Dorsolateral prefrontal cortex (tissue), 122 donors: ENCODE measurements at places on chromosomes 12 and 14. TPM values are rescaled to one million over a fixed set of nuclear protein-coding genes. Genes with fewer than 3 reads are reported as not detected.

- no peak for DNase-seq
These were observed 21.3 kb upstream of the FAM234B start for GRCh38 chr12:13022851-13023271.

DNA sequence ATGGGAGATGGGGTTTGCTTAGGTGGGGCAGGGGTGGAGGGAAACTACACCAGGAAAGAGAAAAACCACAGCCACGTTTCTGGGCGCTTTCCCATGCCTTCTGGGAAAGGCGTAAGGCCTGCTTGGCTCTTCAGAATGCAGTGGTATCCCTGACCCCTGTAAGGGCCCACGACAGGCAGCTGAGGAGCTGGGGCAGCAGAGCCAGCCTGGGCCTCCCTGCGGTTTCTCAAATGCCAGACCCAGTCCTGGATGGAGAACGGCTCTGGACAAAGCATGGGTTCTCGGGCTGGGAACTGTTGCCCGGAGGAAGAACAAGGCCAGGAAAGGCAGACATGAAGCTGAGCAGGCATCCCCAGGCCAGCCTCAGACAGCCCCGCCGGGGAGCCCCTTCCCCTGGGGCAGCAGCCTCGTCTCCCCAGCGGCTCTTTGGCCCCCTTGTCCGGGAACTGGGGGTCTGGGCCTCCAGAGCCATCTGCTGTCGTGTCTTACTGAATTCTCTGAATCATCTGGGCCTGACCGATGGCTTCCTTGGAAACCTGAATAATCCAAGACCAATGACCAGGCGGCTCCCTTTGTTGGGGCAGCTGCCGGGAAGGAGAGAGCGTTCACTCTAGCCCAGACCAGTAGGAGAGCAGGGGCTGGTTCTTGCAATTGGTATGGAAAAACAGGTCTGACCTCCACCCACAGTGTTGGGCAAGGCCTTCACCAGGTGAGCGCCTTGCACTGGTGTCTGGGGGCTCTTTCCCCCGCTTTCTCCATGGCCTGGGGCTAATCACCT lies 64.0 kb upstream of the RIN3 start:
- no peak for DNase-seq

DNA sequence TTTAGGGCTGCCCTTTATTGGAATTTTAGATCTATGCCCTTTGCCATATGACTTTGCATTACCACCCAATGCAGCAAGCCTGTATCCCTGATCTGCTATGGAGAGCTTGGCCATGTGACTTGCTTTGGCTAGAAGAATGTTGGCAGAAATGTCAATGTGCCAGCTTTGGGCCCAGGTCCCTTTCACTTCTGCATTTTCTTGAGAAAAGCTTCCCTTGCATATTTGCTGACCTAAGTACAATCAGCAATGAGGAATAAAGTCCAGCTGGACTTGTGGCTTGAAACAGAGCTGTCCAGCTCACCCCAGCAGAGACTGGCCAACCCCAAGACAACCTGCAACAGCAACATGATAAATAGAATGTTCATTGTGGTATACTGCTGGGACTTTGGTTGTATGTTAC lies 135.9 kb downstream of the PAH start:
- no peak for DNase-seq

DNA sequence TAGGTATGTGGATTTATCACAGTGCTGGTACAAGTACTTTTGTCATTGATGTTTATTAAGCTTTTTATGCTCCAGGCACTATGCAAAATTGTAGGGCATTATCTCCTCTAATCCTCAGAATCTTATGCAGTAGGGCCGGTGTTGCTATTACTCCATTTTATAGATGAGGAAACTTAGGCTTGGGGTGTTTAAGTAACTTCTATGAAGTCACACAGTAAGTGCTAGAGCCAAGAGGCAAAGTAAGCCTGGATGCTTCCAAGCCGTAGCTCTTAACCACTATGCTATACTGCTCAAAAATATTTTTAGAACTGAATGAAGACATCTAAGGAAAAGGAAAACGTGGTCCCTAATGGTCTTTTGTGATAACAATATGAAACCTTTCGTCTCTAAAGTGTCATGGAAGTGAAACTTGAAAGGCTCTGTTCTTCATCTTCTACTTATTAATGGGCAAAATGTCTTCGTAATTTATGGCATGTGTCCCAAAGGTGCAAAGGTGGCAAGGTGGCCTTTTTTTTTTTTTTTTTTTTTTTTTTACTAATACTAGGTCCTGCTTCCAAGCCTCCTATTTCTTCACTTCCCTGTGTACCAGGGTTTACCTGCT lies 85.2 kb downstream of the ETV6 start:
- no peak for DNase-seq

DNA sequence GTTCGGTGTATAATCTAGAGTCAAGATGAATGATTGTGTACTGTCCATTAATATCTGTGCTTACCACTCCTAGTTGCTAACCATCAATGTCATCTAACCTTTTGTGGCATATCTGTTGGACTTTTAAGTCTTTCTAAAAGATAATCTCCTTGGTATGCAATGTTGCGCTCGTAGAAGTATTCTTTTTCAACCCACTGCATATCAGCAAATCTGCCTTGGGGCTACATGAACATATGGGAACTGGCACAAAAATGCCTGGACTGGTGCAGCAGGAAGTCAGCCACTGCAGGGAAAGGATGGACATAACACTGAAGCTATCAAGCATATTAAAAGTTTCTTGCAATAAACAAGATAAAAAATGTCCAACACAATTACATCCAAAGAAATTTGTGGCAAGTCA lies 124.3 kb upstream of the SLC38A4 start:
- DNase-seq: no peak

GRCh38 chr12:12384571-12385340 lies 27.9 kb downstream of the BORCS5 start:
- DNase-seq: peak; percentile 51

GRCh38 chr14:53047307-53048069 lies 96.6 kb upstream of the FERMT2 start:
- DNase-seq: no peak

- DNase-seq: no peak
These were observed 186.6 kb upstream of the EEA1 start for GRCh38 chr12:93115646-93116045.

GRCh38 chr12:56205445-56205844 lies 16.2 kb upstream of the SMARCC2 start:
- DNase-seq: no peak

DNA sequence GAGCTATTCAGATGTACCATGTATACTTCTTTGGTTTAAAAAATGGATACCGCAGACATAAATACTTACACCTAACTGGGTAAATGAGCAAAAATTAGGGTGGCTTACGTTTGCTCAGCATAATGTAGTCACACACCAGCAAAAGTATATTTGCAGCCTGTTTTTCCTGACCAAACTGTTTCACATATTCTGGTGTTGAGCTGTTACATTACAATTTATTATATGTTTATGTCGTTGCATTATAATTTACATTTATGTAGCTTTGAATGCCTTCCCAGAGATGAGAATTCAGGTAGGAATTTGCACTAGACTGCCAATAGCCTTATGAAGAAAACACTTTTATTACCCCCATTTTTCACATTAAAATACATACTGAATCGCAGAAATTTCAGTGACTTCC lies 183.3 kb downstream of the PTPRO start:
- no peak for DNase-seq

DNA sequence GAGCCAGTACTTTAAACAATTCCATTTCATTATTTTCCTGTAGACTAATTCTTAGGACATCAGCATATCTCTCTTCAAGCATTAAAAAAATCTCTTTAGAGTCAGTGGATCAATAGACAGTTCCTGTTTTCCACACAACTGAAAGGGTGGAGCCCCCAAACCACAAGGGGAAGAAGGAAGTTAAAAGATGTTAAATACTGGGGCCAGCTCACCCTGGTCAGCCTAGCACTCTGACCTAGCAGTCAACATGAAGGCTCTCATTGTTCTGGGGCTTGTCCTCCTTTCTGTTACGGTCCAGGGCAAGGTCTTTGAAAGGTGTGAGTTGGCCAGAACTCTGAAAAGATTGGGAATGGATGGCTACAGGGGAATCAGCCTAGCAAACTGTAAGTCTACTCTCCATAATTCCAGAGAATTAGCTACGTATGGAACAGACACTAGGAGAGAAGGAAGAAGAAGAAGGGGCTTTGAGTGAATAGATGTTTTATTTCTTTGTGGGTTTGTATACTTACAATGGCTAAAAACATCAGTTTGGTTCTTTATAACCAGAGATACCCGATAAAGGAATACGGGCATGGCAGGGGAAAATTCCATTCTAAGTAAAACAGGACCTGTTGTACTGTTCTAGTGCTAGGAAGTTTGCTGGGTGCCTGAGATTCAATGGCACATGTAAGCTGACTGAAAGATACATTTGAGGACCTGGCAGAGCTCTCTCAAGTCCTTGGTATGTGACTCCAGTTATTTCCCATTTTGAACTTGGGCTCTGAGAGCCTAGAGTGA lies at the start of gene LYZ:
TSS of gene LYZ (plus strand) at position 220 of the 777 bp plus-strand sequence. CDS start at position 248, 28 bp downstream.
- no peak for DNase-seq

DNA sequence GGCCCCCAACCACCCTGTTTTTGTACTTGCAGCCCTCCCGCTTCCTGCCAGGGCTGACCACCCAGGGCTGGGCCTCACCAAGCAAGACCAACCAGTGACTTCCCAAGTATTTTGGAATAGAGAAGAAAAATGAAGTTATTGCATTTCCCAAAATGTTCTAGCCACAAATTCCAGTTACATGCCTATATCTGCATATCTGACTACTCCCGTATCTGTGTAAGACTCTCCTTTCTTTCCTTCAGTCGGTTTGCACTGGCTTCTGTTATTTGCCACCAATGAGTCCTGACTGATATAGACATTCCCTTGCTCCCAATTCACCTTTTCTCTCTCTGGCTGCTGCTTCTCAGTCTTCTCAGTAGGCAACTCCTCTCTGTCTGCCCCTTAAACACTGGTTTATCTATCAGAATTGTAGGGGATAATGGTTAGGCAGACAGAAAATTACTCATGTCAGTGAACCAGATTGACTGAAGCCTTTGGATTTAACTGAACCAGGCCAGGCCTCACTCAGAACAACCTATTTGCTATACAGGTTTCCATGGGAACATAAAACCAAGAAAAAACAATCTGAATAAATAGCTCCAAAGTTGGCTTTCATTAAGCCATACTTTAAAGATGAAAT lies 85.3 kb downstream of the SPTSSA start:
- no peak for DNase-seq

GRCh38 chr14:98960617-98961013 lies 311.4 kb downstream of the BCL11B start:
- no peak for DNase-seq

Gene SOX5
- total RNA-seq: 76.1 TPM

Gene ACOT6
- total RNA-seq: 0.59 TPM

Gene PLEKHG7
- total RNA-seq: not detected

Gene BEGAIN
- 42.5 TPM for total RNA-seq

Gene RPL41
- total RNA-seq: 1,016 TPM

Gene R3HDM2
- 156 TPM for total RNA-seq

Gene WNT5B
- total RNA-seq: 2.5 TPM

Gene RERGL
- 5.8 TPM for total RNA-seq
